ENCODE measurements at places on chromosomes 6 and 20.

DNA sequence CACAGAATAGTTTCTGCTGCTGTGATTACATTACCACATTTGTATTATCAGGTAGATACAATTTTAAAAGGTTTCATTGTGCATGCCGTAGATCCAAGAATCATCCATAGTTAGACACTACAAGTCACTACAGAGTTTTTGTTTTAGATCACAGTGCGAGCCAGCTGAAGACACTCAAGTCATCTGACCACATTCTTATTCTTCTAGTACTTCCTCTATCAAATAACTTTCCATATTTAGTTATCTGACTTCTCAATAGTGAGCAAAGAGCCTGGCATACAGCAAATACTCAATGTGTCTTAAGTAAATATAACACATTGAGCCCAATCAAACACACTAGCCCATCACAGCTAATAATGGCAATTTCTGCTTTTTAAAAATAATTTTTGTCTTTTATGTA is 195.4 kb downstream of the ASCC3 start:
- DNase-seq: no peak

- peak; percentile 95 for DNase-seq
These were observed 29.6 kb downstream of the RAMACL start for GRCh38 chr6:166556863-166557322.

- no peak for DNase-seq
These were observed 10.9 kb downstream of the FOXQ1 start for GRCh38 chr6:1322696-1323219.

- no peak for DNase-seq
These were observed 298.5 kb upstream of the JAG1 start for GRCh38 chr20:10972219-10972860.

DNA sequence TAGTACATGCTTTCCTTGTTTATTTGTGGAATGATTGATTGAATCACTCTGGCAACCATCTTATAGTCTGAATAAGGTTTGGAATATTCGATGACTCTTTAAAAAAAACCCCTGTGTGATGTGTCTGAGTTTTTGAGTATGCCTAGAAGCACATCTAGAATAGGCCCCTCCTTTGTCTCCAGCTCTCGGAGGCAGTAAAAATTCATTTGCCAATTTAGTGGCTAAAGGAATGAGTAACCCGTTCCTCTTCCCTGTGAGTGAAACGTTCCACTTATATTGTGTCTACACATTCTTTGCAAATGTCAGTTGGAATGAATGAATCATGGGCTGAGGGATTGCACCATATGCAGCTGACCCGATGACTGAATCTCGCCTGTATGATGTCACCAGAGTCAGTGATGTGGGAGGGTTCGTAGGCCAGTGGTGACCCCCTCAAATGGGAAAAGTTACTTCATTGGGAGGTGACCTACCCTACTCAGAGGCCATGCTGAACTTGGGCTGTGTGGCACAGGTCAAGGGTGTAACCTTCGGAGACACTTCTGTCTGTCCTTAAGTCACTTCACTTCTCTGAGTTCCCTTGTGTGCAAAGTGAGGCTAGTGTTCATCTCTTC is 21.6 kb downstream of the MOCS3 start:
- DNase-seq: no peak

GRCh38 chr6:74115674-74116073 is 419.7 kb downstream of the CD109 start:
- no peak for DNase-seq

- no peak for DNase-seq
These were observed 284.8 kb downstream of the BTBD9 start for GRCh38 chr6:38354905-38355304.

- peak; percentile 80 for DNase-seq
These were observed 21.8 kb upstream of the LRRN4 start for GRCh38 chr20:6075428-6076219.

- DNase-seq: no peak
These were observed 83.7 kb downstream of the YTHDF1 start for GRCh38 chr20:63132131-63132714.

DNA sequence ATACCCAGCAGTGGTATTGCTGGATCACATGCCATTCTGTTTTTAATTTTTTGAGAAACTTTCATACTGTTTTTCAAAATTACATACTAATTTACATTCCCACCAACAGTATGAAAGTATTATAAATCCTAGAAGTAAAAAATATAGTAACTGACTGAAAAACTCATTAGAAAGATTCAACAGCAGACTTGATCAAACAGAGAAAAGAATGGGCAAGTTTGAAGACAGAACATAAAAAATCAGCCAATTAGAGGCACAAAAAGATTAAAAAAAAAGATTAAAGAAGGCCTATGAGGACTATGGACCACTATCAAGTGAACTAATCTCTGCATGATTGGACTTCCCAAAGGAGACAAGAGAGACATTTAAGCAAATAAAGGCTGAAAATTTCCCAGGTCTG is 144.0 kb upstream of the GRIK2 start:
- DNase-seq: no peak

GRCh38 chr6:19599796-19600464 is 237.2 kb upstream of the ID4 start:
- no peak for DNase-seq

GRCh38 chr20:15889061-15889460 is 684.2 kb downstream of the KIF16B start:
- DNase-seq: no peak

- no peak for DNase-seq
These were observed 64.6 kb downstream of the MAN1A1 start for GRCh38 chr6:119284861-119285521.

DNA sequence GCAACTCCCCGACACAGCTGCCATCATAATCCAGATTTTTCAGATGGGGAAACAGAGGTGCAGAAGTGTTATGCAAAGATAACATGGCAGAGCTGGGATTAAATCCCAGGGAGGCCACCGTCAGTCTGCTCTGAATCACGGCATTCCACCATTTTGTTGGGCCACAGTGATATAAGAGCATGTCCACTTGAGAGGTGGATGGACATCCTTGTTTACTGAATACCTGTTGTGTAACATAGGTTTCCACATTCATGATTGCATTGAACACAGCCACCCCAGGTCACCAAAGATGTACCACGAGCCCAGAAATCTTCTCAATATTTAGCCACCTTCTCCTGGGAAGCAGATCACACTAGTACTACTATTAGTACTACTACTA is 191.5 kb downstream of the LRFN2 start:
- DNase-seq: no peak

DNA sequence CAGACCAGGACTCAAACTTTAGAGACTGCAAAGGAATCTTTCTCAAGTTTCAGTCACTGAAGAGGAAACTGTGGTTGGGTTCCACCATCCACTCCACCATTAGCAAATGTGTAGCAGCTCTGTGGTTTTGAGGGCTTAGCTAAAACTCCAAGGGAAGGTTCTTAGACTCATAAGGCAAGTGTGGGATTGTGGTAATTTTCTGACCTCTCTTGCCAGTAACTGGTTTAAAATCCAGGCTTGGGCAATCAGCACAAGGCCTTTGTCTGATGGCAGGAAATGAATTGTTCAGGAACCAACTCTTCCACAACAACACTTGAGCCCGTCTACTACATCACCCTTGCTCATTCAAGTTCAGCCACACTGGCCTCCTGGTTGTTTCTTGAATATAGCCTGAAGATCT is 68.6 kb upstream of the FBXL4 start:
- no peak for DNase-seq

- peak; percentile 20 for DNase-seq
These were observed 46.9 kb upstream of the TRIM26 start for GRCh38 chr6:30260036-30260504.

DNA sequence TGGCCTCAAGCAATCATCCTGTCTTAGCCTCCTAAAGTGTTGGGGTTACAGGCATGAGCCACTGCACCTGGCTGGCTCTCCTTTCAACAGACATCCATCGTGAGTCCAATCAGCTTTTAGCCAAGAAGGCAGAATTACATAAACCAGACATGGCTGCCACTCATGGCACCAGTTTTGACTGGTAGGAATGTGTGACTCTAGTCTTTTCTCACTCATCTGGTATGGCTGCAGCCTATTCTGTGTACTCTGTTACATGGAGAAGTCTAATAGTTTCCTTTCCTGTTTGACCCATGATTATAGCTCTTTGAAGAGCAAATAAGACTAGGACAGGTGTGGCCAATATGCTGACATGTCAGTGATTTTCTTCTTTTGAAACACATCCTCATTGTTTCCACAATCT is 27.0 kb upstream of the RNF144B start:
- no peak for DNase-seq

DNA sequence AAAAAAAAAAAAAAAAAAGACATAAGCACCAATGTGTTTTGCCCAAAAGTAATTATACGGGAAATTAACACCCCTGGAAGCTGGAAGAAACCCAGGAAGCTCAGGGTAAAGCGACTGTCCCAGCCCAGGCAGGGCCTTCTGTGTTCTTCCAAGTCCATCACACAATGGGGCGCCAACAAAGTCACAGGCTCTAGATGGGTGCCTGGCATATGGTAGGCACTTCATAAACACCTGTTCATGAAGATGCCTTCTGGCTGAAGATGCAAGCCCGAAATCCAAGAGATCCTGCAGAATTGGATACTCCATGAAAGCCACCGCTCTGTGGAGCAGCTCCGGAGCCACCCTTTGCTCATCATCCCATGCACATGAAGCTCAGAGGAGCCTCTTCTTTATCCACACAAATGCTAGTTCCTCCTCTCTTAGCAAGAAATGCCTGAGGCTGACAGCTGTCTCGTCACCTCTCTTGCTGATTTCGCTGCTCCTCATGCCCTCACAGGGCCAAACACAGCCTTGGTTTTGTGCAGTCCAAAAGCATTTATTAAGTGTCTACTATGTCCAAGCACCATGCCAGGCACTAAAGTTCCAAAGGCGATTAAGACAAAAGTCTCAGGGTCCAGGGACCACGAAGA is 76.6 kb downstream of the TRERF1 start:
- no peak for DNase-seq

DNA sequence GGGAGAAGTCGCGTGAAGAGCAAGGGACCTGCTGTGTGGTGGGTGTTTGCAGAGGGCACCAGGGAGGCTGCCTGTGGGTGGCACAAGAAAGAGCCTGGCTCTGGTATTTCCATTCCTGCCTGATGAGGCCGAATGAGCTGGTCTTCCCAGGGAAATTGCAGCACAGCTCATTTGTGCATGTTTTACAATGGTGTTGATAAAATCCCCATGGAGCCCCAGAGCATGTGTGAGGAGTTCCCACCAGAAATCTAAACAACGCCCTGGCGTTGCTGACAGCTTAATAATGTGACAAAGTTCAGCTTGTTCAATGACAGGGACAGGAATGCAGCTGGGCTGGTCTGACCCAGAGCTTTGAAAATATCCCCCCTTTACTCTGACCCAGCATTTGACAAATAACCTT is 135.5 kb downstream of the CLIC5 start:
- DNase-seq: no peak

DNA sequence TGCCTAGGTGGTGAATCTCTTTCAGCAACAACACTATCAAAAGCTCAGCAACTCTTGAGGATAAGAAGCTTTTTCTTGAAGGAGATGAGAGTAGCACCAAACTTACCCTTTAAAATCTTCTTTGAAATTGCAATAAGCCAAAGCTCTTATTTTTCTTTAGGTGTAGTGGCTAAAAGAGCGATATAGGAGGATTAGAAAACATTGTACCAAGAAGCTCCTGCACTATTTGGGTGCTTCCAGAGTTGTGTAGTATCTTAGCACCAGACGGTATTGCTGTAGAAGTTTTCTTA is 1.2 kb downstream of the FUT9 start:
- DNase-seq: no peak

DNA sequence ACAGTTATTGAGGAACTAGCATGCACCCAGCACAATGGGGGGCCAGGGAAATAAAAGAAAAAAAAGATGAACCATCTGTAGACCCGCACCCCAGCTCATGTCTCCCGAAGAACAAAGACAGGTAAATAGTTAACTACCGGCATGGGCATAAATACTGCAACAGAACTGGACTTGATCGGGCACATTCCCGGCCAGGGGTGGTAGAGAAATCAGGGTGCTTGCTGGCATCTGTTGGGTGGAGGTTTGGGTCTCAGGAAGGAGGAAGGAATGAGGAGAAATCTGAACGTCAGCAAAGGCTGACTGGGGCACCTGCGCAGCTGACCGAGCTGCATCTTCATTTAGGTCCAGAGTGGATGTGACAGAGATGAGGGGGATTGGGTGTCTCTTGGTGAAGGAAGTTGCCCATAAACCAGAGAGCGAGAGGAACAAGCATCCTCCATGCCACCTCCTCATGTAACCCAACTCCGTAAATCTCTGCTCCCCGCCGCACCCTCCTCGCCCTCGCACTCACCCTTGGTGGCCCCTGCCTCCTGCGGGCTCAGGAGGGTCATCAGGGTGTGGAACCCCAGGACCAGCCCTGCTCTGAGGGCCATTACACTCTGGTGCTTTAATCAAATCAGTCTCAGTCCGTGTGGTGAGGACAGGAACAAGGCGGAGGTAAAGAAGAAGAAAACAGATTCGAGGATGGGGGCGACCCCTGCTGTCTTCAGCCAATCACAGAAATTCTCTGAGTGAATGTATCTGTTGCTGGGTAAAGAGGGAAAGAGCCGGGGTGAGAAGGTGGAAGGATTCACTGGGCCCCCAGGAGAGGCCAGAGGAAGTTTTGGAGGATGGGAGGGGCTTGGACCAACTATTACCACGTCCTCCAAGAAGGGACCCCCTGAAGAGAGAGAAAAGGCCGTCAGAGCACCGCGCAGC is at the start of gene HLA-DOA:
HLA-DOA (minus strand) TSS at position 648 of the 918 bp plus-strand sequence.
- no peak for DNase-seq

GRCh38 chr20:11432407-11432806 is 485.3 kb upstream of the BTBD3 start:
- no peak for DNase-seq

DNA sequence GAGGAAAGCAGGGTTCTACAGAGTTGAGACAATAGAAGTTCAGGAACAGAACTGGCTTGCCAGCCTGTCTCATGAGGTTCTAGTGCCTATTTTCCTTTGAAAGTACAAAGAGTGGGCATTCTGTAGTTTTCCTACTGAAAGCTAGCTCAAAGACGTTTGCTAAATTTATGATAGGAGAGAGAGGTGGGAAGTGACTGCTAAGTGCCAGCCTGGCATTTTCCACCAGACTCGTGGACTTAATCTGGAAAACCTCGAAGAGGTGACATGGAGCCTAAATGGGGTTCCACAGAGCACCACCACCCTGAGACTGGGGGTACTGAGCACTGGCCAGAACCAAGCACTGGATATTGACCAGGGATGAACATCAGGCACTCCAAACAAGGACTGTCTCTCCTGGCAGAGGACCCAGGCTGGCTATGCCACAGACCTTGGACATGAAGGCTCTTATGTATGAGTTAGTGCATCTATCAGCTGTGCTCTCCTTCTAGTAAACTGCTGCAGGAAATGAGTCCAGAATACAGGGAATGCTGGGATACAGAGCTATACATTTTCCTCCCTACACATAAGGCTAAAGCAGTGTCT is 7.1 kb downstream of the PEX6 start:
- DNase-seq: peak; percentile 83

DNA sequence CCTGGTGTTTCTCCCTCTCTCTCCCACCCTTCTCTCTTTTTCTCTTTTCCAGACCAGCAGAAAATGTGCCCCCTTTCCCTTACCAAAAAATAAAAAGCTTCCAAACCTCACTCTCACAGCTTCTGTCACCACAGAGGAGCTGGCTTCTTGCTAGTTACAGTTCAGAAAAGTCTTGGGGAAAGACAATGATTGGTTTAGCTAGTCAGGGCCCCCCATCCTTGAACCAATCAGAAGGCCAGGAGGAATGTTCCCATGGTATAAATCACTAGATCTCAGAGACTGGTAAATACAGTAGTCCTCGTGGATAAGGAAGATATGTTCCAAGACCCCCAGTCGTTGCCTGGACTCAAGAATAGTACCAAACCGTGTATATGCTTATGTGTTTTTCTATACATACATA is 231.1 kb upstream of the TAB2 start:
- DNase-seq: no peak

- no peak for DNase-seq
These were observed 282.5 kb downstream of the ESR1 start for GRCh38 chr6:152089992-152090391.
